ENCODE measurements at places on chromosomes 1 and 21.

GRCh38 chr21:23712166-23712565, 1895.1 kb downstream of the MRPL39 start:
- no peak for DNase-seq

DNA sequence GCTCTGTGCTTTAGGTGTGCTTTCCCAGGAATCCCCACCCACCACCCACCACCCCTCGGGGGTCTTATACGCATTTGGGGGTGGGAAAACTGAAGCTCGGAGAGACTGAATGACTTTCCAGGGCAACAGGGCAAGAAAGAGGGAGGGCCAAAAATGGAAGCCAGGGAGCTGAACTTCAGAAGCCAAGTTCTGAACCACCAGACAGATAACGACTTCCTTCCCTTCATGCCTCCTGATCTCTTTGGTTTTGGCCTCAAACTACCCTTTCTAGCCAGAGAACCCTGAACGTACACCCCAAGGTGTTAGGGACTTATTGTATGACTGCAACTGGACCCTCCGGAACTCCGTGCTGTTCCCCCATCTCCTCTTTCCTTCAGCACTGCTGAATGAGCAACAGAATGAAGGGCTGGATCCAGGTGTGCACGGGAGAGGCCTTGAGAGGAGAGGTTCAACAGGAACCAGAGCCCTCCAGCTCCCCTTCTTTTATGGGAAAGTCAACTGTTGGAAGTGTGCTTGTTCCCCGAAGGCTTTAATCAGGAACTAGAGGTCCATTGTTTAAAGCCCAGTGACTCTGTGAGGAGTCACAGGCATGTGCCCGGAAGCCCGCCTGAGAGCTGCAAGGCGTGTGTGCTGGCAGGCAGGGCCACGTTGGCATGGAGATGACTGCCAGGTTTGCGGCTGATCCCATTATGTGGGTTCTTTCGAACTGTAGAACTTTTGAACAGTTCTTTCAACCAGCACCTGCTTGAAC, 3.1 kb downstream of the BACE2 start:
- DNase-seq = no peak

DNA sequence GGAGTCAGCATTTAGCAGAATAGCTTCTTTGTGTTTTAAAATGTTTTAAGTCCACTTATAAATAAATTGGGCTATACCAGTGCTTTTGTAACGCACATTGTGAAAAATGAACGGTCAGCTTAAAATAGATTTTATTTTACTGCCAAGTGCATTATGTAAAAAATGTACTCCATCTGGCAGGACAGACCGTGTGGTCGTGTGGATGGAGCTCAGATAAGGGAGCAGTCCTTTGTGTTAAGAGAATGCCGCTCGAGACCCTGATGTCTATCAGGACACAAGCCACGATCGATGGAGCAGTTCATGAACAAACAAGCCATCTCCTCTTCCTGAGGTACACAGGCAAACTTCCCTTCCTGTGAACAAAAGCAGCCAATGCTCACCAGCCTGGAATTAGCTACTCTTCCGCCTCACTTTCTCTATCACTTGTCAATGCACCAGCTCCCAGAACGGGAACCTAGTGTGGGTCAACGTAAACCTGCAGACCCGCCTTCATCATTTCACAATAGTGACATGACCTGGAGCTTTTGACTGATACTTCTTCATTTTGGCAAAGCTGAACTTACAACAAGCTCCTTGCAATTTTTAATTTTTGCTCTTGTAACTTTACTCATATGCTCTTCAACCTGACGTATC, 243.5 kb downstream of the TGFB2 start:
- DNase-seq = no peak

DNA sequence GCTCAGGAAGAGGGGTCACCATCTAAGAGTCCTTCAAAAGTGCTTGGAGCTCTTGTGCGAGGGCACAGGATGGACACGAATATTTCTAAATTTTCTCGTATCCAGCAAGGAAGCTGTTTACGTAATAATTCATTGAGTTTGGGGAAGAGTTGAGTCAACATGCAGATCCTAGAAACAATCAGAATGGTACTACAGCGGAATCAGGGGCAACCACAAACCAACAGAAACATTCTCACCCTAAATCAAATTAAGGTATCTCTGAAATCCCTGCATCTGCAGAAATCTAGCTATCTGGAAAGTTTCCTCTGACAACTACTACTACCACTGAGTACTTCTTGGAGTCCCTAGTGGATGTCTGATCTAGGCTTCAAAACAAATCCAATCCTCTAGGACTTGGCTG, 352.4 kb downstream of the LTN1 start:
- DNase-seq = no peak

DNA sequence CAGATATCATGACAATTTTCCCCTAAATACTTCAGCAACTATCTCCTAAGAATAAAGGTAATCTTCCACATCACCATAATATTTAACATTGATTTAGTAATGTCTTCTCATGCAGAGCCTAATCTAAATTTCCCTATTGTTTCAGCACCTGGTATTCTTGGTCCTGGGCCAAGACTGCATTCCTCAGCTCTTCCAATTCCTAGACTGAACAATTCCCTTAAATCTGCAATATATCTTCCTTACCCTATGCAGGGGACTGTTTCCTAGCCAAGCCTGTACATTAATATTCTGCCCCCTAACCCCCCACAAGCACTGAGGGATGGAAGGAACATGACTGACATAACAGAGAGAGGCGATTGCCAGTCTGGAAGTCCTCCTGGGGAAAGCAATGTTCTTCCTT, 28.7 kb upstream of the DISP1 start:
- no peak for DNase-seq

GRCh38 chr1:227726924-227727599, 8.0 kb downstream of the JMJD4 start:
- DNase-seq = no peak

- no peak for DNase-seq
These were observed 6.9 kb upstream of the NOS1AP start for GRCh38 chr1:162062542-162063015.

DNA sequence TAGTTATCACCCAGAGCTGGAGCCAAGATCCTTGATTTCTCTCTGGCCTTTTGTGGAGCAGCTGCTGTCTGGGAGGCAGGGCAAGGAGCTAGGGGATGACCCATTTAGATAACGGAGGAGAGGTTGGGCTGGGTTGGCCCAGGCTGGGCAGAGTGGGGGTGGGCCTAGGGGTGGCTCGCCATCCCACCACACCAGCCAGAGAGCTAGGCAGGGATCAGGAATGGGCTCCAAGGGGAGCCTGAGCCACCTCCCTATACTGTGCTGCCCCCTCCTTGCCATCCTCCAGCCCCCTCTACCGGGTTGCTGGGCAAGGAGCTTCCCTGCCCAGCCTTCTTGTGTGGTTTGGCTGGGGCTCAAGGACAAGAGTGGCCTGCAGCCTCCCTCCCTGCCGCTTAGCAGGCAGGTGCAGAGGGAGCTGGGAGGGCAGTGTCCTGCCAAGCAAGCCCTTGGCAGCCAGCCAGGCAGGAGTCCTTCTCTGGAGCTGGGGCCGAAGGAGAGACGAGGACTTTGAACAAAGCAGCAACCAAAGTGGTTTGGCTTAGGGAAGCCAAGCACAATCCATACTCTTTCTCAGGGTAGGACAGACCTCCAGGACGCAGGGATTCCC, 4.1 kb downstream of the NUAK2 start:
- no peak for DNase-seq

DNA sequence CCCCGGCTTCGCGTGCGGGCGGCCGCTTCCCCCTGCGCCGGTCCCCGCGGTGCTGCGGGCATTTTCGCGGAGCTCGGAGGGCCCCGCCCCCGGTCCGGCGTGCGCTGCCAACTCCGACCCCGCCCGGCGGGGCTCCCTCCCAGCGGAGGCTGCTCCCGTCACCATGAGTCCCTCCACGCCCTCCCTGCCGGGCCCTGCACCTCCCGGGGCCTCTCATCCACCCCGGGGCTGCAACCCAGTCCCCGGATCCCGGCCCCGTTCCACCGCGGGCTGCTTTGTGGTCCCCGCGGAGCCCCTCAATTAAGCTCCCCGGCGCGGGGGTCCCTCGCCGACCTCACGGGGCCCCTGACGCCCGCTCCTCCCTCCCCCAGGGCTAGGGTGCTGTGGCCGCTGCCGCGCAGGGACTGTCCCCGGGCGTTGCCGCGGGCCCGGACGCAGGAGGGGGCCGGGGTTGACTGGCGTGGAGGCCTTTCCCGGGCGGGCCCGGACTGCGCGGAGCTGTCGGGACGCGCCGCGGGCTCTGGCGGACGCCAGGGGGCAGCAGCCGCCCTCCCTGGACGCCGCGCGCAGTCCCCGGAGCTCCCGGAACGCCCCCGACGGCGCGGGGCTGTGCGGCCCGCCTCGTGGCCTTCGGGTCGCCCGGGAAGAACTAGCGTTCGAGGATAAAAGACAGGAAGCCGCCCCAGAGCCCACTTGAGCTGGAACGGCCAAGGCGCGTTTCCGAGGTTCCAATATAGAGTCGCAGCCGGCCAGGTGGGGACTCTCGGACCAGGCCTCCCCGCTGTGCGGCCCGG, 159.2 kb downstream of the RUNX1 start:
- DNase-seq = peak; percentile 51

All from stimulated activated CD8-positive, alpha-beta memory T cell treated with anti-CD3 and anti-CD28 coated beads, Interleukin-7, amount 100 ng/mL, for 1 hour (primary cell).